ENCODE measurements at places on chromosomes 7 and 10.

- no peak for DNase-seq
Observed at GRCh38 chr7:29548823-29549222, 14.8 kb upstream of the PRR15 start.

DNA sequence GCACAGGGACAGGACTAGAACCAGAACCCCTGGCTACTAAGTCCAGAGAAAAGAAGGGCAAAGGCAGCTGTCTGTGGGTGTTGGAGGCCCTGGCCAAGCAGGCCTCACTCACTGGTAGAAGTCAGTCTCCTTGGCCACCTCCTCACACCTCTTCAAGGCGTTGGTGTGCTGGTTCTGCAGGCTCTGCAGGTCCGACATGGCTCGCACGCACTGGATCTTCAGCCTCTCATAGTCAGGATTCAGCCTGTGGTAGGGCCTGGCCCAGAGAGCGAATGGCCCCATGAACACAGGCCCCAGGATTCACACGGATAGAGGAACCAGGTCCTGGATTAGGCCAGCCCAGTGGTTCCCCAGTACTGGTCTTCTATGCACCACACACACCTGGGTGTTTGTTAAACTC, 72.4 kb downstream of the DLG5 start:
- no peak for DNase-seq

- DNase-seq, result no peak
Observed at GRCh38 chr10:80489371-80490112, 35.4 kb downstream of the TSPAN14 start.

GRCh38 chr10:1025683-1026082, at the start of gene IDI2:
Gene IDI2, minus strand, starts transcription at chr10:1025859. Its CDS starts 1,136 bp downstream, at chr10:1024723.
- no peak for DNase-seq

DNA sequence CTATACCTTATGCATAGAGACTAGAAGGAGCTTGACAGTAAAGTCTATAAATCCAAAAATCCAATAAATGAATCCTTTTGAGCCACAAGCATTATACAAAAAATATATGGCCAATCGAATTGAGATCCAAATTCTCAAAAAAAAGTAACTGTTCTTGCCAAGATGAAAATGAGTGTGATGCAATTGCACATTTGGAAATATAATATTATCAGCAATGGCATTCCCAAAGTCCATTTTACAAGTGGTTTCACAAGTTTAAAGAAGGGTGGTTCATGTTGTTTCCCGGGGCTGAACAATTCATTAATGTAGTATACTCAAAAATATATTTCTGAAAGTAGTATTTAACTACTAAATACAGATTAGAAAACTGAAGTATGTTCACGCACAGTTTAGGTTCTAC, 7.3 kb downstream of the RP9 start:
- no peak for DNase-seq

GRCh38 chr10:66881814-66882213, 44.0 kb upstream of the LRRTM3 start:
- DNase-seq, result no peak

GRCh38 chr10:86900955-86901354, 56.5 kb downstream of the MMRN2 start:
- peak; percentile 92 for DNase-seq

DNA sequence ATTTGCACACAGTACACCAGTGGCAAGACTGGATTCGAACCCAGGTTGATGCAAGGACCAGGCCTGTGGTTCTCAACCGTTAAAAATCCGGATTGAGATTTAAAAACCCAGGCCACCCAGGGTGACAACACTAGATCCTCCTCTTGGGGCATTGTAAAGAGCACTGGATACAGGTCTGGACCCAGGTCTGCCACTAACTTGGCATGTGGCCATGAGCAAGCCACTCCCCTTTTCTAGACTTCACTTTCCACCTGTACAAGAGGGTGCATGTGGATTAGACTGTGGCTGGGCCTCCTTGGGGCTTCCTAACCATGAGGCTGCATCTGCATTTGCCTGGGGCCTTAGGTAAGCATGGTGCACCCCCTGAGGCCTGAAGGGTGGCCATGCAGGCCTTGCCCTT, 21.7 kb upstream of the SLC29A3 start:
- no peak for DNase-seq

DNA sequence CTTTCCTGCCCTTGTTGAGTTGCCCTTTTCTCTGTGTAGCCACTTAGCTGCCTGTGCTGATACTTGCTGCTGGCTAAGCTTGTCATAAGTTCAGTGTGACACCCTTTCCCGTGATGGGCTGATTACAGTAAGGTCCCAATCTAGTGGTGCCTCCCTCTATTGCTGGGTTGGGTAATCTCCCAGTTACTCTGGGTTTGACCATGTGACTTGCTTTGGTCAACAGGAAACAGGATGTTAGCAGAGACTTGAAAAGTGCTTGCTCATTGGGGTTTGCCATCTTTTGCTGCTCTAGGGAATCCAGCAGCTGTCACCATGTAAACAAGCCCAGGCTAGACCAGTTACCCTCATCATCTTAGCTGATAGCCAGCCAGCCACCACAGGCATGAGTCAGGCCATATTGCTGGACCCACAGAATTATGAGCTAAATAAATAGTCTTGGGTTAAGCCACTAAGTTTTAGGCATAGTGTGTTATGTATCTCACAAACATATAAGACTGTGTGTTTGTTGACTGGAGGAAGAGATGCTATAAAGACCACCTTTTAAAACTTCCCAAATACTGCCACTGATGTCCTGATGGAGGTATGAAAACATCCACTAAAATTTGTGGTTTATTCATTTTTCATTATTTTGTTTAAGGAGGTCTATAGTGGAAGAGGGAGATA, 4.0 kb upstream of the LEP start:
- no peak for DNase-seq

GRCh38 chr7:107152011-107152410, 16.8 kb upstream of the HBP1 start:
- DNase-seq, result no peak

- no peak for DNase-seq
Observed at GRCh38 chr7:42876182-42877068, 35.4 kb downstream of the C7orf25 start.

DNA sequence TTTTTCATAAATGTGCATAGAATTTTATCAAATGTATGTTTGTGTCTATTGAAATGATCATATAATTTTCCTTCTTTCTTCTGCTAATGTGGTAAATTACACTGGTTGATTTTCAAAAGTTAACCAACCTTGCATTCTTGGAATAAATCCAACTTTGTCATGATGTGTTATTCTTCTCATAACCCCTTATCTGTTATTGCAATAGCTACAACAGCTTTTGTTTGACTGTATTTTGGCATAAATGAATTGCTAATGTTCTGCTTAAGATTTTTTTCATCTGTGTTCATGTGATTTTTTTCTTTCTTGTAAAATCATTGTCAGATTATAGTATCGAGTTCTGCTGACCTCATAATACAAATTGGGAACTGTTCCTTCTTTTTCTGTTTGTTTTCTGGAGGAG, 17.6 kb downstream of the CDH23 start:
- no peak for DNase-seq

- no peak for DNase-seq
Observed at GRCh38 chr7:114539575-114539974, 125.0 kb downstream of the FOXP2 start.

GRCh38 chr7:155916926-155917655, 104.8 kb upstream of the SHH start:
- DNase-seq, result no peak

- DNase-seq, result peak; percentile 50
Observed at GRCh38 chr10:120606051-120606764, 149.2 kb downstream of the PLPP4 start.

DNA sequence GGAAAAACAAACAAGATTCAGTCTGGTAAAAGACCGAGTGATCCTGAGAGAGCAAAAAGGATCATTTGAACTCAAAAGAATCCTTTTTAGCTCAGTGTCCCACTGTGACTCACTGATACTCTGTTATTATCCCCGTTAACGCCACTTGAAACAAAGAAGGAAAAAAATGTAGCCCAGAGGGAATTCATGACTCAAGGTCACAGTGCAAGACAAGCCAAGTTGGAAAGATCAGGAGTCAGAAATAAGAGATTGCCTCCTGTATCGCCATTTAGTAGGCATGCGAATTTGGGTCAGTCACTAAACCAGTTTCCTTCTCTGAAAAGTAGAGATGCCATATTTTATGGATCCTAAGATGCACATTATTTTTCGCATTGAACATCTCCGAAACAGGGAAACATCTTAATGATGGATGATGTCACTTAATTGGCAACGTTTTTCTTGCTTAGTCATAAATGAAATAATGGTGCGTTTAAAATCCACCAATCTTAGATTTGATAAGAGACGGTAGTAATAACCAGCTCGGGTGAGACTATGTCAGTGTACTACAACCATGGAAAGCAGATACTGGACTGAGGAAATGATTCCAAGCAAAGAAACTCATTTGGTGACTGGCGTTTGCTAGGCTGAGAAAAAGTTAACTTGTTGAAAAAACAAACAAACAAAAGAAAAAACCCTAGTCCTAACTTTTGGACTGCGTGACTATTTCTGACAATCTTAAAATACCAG, 502.0 kb upstream of the CELF2 start:
- DNase-seq, result no peak

- DNase-seq, result no peak
Observed at GRCh38 chr7:110308791-110309190, 782.1 kb upstream of the LRRN3 start.

DNA sequence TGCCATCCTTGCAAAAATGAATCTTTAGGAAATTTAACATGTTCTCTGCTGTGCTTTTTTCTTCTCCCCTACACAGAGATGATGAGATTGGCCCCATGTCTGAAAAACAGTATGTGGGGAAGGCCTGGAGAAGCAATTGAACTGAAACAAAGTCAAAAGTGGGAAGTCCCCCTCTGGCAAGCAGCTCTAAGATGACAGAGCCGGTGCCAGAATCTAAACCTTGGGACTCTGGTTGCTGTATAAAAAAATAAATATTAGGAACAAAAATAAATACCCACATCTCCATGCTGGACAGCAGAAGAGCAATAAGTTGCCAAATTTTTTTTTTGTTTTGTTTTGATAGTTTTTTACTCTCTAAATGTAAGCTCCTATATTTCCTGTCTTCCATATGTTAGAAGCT, 51.8 kb upstream of the TRIL start:
- peak; percentile 12 for DNase-seq

DNA sequence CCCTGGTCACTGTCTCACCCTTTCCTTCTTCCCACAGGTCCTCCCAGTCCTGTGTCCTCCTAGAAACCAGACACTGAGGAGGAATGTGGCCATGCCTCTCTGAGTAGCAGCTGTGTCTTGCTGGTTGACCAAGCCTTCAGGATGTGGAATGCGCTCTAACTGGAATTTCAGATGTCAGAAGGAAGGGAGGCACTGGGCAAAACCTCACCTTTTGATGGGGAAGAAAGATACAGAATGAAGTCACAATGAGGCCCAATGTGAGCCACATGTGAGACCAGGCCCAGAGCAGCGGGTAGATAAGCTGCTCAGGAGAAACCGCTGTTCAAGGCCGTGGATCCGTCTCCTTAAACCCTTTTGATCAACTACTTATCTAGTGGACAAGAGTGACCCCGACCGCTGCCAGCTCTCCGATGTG, 54.8 kb upstream of the ECHDC3 start:
- no peak for DNase-seq

DNA sequence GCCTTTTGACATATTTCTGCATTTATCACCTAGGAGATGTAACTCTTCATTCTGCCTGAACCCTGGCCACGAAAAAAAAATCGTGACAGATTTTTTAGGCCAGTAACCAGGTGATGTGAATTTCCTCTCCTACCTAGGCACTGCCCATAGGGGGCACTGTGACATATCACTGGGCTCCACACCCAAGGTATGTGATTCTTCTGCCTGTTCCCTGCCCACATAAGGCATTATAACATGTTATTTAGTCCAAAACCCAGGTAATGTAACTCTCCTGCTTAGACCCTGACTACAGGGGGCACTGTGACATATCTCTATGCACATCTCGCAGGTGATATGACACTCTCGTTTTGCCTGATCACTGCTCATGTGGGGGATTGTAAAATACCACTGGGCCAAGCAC, 29.5 kb upstream of the ZNF107 start:
- no peak for DNase-seq

- no peak for DNase-seq
Observed at GRCh38 chr10:99412099-99412498, 18.3 kb downstream of the GOT1 start.

DNA sequence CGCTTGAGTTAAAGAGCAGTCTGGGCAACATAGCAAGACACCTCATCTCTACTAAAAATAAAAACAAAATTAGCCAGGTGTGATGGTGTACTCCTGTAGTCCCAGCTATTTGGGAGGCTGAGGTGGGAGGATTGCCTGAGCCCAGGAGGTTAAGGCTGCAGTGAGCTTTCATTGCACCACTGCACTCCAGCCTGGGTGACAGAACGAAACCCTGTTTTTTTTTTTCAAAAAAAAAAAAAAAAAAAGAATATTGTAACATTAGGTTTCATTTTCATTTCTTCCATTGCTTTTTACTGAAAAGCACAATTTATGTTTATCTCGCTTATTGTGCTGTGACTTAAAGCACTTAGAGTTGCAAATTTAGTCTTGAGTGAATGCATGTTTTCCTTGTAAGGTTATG, 80.0 kb downstream of the MLLT10 start:
- DNase-seq, result no peak
